ENCODE measurements at places on chromosomes 5 and 9. TPM values are rescaled to one million over a fixed set of nuclear protein-coding genes. Genes with fewer than 3 reads are reported as not detected.

DNA sequence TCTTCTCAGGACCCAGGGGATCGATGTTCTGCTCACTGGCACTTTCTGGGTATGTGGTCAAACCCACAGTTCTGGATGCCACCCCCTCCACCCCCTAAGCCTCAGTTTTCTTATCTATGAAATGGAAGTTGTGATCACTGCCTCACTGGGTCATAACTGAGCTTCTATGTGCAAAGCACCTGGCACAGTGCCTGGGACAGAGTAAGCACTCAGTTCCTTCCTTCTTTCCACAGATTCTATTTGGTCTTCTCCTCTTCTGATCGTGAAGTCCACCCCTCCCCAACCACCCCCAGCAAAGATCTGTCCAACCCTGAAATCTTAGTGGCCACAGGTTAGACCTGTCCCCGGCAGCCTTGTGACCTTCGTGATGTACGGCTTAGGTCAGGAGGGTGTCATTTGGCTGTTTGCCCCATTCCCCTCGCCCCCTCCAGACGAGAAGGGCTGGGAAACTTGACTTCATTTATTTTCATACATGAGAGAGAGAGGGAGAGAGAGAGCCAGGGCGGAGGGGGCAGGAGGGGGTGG is 181.4 kb downstream of the FGF18 start:
- H3K27ac ChIP-seq: no peak overlapping the region
- peak; percentile 3 for DNase-seq
- no peaks in the 10 kb centered on the region for H3K27me3 ChIP-seq
- no peaks in the 10 kb centered on the region for H3K4me1 ChIP-seq
- no peak overlapping the region for H3K4me3 ChIP-seq

Gene RAI14
- total RNA-seq: 127 TPM

- H3K27ac ChIP-seq: no peak overlapping the region
- no peaks in the 10 kb centered on the region for H3K4me1 ChIP-seq
- no peaks in the 10 kb centered on the region for H3K27me3 ChIP-seq
- no peak overlapping the region for H3K4me3 ChIP-seq
- H3K36me3 ChIP-seq: no peaks in the 10 kb centered on the region
- DNase-seq: no peak
Measured at GRCh38 chr5:54438620-54439389, 16.7 kb upstream of the HSPB3 start.

DNA sequence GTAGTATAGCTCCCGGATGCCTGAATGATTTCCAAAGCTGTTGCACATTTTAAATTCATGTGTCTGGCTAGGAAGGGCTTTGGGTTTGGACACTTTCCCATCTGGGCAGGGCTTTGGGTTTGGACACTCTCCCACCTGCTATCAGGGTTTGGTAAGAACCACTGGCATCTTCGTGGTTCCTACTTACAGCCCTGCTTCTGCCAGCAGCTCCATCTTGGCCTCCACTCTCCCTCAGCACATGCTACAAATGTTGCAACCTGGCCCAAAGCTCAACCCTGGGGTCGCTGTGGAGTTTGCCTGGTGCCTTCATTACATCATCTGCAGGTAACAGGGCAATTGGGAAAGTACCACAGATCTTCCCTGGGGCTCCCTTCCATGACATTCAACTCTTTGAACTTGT is 3.5 kb downstream of the TMCO6 start:
- H3K27me3 ChIP-seq: no peaks in the 10 kb centered on the region
- H3K36me3 ChIP-seq: peaks cover 56% of the 10 kb centered on the region
- no peaks in the 10 kb centered on the region for H3K4me1 ChIP-seq
- no peak for DNase-seq
- no peak overlapping the region for H3K27ac ChIP-seq
